Gastrocnemius medialis (tissue), 4 donors: ENCODE measurements at places on chromosomes 2 and 18.

DNA sequence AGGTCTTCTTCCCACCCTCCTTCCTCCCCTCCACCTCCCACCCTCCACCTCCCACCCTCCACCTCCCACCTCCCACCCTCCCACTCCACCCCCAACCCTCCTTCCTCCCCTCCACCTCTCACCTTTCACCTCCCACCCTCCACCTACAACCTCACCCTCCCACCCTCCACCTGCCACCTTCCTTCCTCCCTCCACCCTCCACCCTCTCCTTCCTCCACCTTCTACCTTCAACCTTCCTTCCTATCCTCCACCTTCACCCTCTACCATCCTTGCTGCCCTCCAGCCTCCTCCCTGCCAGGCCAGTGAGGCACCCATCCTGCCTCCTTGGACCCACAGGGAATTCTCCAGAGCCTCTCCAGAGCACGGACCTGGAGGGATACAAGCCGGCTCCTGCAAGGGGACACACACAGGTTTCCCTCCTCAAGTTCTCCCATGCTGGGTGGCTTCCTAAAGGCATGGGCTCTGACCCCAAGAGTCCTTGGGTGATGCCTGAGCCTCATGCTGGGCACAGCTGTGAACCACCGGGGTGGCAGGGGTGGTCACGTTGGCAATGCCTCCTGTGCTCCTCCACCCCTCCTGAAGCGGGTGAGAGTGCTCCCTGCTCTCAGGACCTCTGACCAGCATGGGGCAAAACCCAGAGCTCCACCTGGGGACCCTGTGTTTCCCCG, 293.0 kb downstream of the NDUFA10 start:
- no peak for DNase-seq

GRCh38 chr2:121075006-121075551, 209.9 kb downstream of the TFCP2L1 start:
- peak; percentile 48 for DNase-seq

GRCh38 chr2:227460070-227460485, 11.9 kb upstream of the AGFG1 start:
- DNase-seq = no peak

DNA sequence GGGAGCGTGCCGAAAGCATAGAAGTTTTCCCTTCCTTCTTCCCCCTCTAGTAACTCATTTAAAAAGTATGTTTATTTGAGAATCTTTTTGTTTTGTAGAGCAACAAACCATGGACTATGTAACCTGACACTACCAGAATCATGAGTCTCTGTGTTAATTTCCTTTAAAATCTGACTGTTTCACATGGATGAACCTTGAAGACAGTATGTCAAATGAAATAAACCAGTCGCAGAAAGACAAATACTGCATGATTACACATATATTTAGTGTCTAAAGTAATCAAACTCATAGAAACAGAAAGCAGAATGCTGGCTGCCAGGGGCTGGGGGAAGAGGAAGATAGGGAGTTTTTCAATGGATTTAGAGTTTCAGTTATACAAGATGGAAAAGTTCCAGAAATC, 32.3 kb downstream of the PTPN2 start:
- DNase-seq = no peak

- no peak for DNase-seq
These were observed 4.9 kb upstream of the NEUROD1 start for GRCh38 chr2:181685150-181685688.

DNA sequence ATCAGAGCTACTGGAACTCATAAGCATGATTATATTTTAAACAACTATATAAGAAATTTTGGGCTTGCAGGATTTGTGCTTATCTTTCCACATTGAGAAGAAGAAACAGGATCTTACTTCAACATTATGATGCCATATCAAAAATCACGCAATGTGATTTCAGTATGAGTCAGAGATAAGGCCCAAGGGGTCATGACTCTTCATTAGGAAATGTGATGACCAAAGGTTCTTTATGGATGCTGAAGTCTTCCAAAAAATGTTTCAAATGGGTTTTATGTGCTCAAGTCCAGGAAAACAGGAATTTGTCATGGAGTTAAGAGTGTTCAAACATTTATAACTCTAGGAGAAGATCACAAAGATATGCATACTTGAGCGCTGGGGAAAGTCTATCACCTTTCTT, 7.8 kb upstream of the SERPINB2 start:
- no peak for DNase-seq

DNA sequence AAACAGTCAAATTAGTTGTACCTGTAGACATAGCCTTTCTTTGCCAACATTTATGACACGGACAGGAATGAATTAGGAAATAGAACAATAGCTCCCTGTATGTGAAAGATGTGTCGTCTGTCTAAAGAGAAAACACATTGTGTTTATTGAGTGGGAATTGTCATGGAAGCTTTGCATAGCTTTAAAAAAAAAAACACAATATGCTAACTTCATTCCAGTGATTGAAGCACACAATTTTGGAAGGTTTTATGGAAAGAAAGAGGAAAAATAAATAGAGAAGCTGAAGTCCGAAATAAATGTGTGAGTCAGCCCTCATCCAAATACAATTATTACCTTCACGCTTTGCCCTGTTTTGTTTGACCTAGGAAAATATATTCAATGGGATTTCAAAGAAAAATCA, 1095.7 kb downstream of the TSN start:
- DNase-seq = no peak

GRCh38 chr18:23861805-23862470, 152.6 kb upstream of the TTC39C start:
- DNase-seq = no peak

DNA sequence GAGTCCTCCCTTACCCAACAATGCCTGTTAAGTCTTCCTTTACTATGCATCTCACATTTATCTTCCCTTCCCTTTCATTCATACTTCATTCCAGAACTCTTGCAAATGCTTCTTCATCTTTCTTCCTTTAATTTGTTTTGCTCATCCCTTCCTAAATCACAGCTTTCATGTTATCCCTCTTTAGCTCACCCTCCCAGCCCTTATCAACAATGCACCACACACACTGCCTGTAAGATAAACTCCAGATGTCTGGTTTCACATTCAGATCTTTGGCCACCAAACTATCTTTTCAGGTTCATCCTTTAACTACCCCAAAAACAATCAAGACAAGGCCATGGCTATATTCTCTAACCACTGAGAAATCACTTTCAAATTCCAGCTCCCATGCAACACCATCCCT, 3.4 kb downstream of the CCDC93 start:
- no peak for DNase-seq

DNA sequence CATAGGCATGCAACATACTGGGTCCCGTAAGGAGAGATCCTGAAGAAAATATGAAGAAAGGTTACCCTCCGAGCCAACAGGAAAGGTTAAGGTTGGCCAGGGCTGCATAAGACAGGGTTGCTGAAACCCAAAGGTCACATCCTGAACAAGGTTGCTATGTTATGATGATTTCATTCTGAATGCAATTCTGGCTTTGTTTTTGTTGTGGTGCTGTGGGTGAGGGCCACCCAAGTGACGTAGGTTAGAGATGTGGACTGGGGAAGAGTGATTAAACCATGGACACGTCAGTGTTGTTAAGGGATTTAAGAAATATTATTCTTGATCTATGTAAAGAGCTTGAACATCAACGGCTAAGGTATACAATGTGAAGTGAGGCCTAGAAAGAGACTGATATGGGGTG, 60.0 kb downstream of the ZEB2 start:
- no peak for DNase-seq

- no peak for DNase-seq
These were observed 175.5 kb downstream of the ZNF407 start for GRCh38 chr18:74773171-74773624.

- DNase-seq = no peak
These were observed 109.1 kb upstream of the CYP1B1 start for GRCh38 chr2:38185012-38185491.

DNA sequence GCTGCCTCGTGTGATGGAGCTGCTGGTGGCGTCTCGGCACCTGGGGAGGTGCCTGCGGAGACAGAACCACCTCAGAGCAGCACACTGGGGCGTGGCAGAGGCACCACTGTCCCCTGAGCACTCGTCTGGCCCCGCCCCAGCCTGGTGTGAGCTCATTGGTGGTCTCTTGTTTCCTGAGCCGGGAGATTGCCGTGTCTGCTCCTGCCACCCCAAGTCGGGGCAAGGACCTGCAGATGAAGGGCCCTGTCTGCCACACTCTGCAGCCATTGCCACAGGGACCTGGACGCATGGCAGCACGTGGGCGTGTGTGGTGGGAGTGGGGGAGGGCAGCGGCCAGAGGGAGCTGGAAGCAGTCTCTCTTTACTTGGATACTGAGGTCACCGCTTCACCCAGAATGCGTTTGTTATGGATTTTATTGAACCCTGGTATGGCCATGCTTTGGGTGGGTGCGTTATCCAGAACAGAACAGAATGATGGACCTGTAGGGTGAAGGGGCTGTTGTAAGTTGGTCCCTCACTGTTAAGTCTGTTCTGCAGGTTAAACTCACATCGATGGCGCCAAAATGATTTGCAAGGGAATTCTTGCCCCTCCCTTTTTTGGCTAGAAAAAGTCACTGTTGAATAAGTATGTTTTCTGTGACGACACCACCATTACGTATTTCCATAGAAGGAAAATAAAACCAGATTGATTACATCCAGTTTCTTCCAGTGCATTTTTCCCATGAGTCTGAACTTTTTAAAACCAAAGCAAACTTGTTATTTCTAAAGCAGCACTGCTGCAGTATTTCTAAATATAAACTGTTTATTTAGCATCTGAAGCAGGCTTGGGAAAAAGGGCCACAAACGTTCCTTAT, 92.0 kb downstream of the USP40 start:
- no peak for DNase-seq

DNA sequence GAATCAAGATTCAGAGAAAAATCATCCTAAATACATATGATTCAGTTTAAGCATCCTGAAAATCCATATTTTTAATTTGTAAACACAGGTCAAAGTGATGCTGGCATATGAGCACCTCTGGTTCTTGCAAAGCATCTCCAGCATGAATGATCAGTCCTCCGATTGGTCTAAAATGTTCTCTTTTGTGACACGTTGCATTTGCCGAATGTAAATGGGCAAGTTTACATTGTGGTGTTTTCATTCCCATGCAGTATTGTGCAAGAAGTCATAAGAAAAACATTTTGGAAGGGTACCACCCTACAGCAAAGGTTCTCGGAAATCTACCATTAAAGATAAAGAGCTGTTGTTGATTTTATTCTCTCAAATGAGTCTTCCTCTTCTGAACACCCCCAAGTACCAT, 108.0 kb upstream of the UNC80 start:
- no peak for DNase-seq

DNA sequence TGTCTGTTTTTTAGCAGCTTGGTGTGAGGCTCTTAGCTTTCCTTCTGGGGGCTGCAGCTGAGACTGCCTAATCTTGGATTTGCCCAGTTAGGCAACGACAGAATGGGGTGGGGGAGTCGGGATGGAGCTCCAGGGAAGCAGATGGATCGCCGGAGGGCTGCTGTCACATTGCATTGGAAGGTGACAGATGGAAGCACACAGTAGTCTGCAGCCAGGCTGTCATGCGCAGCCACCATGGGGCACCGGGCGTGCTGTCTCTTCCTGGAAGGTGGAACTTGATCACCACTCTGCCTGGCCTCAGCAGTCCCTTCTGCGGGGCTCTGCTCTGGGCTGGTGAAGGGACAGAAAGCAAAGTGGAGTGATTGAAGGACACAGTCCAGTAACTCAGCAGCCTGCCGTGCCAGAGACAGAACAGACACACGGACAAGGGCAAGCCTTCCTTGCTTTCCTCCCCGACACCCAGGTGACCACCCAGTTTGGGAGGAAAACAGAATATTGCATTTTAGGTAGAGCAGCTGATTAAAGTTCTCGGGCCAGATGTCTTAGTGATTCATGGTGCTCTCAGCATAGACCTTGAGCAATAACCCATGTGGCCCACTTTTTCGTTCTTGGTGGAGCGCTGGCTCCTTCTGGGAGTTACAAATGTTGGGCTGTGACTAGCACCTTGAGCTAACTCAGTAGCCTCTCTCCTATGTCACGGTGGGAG, 40.9 kb downstream of the RNF144A start:
- DNase-seq = peak; percentile 64

- no peak for DNase-seq
These were observed 130.9 kb downstream of the TMEM17 start for GRCh38 chr2:62375113-62375420.

- no peak for DNase-seq
These were observed 97.1 kb downstream of the EPB41L5 start for GRCh38 chr2:120110062-120110362.

- no peak for DNase-seq
These were observed 171.1 kb downstream of the PAX3 start for GRCh38 chr2:222127660-222128059.

GRCh38 chr2:59561281-59561680, 992.2 kb downstream of the BCL11A start:
- DNase-seq = no peak

GRCh38 chr2:207283356-207283755, 117.6 kb upstream of the KLF7 start:
- peak; percentile 23 for DNase-seq
